EL (cell line): ENCODE measurements at places on chromosomes 1 and 21.
A peak's percentile ranks its signal among the peaks of the same experiment; 100 is the strongest.

GRCh38 chr1:156941675-156942074, 21.2 kb downstream of the LRRC71 start:
- DNase-seq = no peak

GRCh38 chr1:17831597-17831996, 76.5 kb downstream of the ACTL8 start:
- DNase-seq = peak; percentile 34

GRCh38 chr1:67468066-67468718, 38.0 kb upstream of the SERBP1 start:
- peak; percentile 60 for DNase-seq

DNA sequence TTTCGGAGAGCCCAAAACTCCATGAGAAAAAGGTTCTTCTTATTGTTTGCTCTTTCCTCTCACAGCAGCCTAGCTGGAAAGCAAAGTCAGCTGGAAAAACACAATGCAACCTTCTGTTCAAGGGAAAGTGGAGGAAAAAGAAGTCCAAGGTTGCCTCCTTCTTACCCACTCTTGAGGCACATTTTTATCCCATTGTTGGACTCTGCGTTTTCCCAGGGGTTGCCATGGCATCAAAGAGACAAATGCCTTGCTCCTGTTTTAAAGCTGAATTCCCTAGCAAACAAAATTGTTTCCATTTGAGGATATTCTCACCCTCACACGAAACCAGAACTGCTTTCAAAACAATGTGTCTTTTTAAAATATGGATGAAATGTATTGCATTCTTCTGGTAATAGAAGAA, 45.1 kb upstream of the PALMD start:
- DNase-seq = no peak

DNA sequence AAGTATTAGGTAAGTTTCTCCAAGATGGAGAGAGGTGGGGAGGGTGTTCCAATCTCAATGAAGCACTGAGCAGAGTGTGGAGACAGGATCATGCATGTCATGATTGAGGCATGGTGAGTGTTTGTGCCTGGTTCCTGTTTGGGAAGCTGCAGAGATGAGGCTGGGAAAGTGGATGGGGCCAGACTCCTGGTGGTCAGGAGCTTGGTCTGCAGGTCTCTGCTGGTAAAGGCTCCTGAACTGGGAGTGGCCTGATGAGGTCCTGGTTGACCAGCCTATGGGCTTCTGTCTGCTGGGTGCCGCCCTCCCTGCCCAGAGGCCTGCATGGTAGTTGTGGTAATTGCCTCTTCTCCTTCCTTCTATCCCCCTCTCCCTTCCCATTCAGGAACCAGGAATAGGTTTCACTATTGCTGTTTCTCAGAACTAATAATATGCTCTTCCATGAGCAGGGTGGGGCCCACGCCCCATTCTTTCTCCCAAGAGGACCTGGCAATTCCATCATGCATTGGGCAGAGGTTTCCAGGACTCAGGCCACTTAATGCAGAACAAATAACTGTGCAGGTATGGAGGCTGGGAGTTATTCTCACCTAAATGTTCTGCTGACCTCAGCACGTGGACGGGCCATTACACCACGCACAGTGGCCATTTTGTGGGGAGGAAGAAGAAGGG, 24.5 kb downstream of the PROK1 start:
- no peak for DNase-seq

- DNase-seq = no peak
Measured at GRCh38 chr1:237316352-237316751, 274.4 kb downstream of the RYR2 start.

GRCh38 chr1:65278376-65279069, 30.8 kb upstream of the DNAJC6 start:
- DNase-seq = no peak

DNA sequence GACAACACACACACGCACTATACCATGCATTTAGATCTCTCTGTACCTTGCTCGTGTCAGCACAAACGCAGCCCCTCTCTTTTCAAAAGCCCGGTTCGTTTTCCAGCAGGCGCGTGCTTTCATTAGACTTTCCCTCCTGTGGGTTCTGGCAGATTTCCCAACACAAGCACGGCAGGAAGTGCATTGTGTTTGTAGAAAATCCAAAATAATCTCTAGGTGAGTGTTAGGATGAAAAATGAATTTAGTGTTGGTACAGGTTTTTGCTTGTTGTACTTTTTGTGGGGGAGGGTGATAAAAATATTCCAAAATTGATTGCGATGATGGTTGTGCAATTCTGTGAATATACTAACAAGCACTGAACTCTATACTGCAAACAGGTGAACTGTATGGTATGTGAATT, 54.1 kb upstream of the POFUT2 start:
- DNase-seq = no peak

DNA sequence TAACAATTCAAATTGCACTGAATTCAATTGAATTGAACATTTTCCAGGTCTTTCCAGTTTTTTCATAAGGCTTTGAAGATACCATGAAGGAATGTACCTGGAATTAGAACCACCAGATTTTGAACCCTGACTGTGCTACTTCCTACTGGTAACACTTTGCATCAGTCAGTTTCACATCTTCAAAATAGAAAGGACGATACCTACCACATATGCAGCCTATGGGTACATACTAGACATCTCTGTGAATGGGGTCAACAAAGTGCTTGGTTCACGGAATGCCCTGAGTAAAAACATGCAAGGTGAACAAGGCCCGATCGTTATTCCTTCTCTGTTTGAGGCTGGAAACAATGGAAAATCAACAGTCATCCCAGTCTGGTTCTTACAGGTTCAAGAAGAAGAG, 41.2 kb upstream of the WLS start:
- DNase-seq = no peak

- no peak for DNase-seq
Measured at GRCh38 chr1:236864996-236865817, 70.1 kb downstream of the MTR start.

- no peak for DNase-seq
Measured at GRCh38 chr1:24516506-24516905, 13.9 kb downstream of the RCAN3 start.
